ENCODE measurements at places on chromosomes 7 and 10.
A peak's percentile ranks its signal among the peaks of the same experiment; 100 is the strongest.

GRCh38 chr7:112665709-112666108 lies 124.5 kb downstream of the TMEM168 start:
- no peak for DNase-seq

DNA sequence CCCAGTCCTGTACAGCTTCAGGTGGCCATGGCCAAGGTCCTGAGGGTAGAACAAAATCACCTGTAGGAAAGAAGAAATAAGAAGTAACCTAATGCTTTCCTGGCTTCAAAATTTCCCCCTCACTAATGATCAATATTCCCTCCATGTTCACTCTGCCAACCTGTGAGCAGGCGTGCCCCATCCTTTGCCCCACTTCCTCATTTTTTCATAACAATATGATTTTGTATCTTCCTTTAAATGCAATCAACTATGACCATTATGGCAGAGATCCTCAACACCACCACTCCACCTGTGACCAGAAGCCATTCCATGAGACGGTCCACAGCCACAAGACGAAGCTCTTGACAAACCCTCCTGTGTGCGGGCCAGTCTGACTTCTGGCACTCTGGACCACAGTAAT lies 7.0 kb downstream of the MSS51 start:
- no peak for DNase-seq

DNA sequence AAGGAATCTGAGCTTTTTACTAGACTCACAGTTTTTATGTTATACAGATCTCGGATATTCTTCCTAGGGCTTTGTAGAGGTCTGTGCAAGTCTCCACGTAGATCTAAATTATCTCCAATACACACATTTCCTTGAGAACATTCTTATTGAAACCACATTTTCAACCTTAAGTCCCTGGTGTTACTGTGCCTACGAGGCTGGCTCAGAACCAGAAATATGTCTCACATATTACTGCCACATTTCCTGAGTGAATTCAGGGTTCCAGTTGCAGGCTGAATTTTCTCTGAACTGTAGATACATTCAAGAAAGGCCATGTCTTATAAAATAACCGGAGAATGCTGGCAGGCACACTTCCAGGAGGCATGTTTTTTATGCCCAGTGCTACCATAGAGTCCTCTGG lies 46.5 kb downstream of the INHBA start:
- DNase-seq = peak; percentile 33

DNA sequence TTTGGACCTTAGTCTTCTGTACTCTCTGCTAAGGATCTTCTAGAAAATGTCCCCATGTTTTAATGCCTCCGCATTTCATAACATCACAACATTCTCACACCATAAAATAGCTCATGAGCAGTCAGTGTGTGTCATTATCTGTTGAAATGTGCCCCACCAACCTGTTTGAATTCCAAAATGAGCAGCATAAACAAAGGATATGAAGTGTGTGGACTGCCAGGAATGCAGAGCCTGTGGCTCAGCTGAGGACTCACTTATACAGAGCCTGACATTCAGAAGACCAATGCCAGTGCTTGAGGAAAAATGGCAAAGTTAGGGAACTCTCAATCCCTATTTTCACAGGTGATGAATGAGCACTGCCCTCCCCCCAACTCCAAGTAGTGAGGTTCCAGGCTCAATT lies 621.4 kb downstream of the POM121L12 start:
- no peak for DNase-seq

DNA sequence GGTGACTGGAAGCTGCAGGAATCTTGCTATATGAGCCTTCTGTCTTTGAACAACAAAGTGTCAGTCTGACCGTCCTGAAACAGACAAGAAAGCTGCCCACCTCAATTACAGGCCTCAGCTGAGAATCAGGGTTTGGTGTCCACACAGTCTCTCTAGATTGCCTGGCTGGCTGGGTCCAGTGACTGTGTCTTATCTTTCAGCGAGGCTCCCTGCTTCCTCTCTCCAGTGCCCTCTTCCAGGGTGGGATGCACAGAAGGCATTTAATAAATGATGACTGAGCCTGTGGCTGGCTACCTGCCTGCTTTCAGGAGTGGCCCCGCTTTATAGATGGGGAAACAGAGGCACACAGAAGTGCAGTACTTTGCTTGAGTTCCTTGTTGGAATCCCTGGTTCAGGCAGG lies 27.4 kb downstream of the FGF8 start:
- no peak for DNase-seq

- no peak for DNase-seq
These were observed 5.1 kb downstream of the LRRC72 start for GRCh38 chr7:16531707-16532106.

- DNase-seq = no peak
These were observed 36.0 kb downstream of the ZNRF2 start for GRCh38 chr7:30320392-30320791.

GRCh38 chr7:1667566-1668395 lies 2.3 kb upstream of the ELFN1 start:
- DNase-seq = no peak

DNA sequence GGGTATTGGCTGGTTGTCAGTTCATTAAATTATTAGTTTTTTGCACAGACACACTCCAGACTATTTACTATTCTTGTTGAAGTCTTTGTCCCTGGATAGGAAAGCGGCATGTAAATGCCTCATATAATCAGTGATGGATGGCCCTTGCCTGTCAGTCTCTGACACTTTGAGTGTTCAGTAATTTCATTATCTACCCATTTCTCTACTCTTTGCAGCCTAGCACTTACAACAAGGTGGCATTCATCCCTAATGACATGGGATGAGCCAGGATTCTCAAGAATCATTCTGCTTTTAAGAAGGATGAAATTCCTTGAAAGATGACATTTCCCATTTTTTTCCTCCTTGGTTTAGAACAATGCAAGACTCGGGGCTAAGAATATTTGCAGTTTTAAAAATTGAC lies 155.7 kb downstream of the SORCS3 start:
- DNase-seq = no peak

All from glomerular endothelial cell (primary cell).